Uterine smooth muscle cell (primary cell): ENCODE measurements at places on chromosomes 2 and 18. TPM values are rescaled to one million over a fixed set of nuclear protein-coding genes. Genes with fewer than 3 reads are reported as not detected.

The RTP5 gene
- total RNA-seq = not detected in 2 replicates

The MAP3K19 gene
- not detected in 2 replicates for total RNA-seq

The OR6B2 gene
- total RNA-seq = not detected in 2 replicates

The ANKRD30B gene
- 0.12 and 0.55 TPM in 2 replicates for total RNA-seq

The HADHA gene
- 159 and 176 TPM in 2 replicates for total RNA-seq

The DYNAP gene
- total RNA-seq = not detected in 2 replicates
